ENCODE measurements at places on chromosomes 2 and 18. TPM values are rescaled to one million over a fixed set of nuclear protein-coding genes. Genes with fewer than 3 reads are reported as not detected.

The C2orf78 gene
- total RNA-seq = not detected

The IL36RN gene
- total RNA-seq = not detected

The KCTD1 gene
- 14.9 TPM for total RNA-seq

The TUBB8B gene
- not detected for total RNA-seq

The NTSR2 gene
- not detected for total RNA-seq
